A549 treated with RU486 at 1 μM for 4 hours (cell line): ENCODE measurements at places on chromosomes 4 and X. TPM values are rescaled to one million over a fixed set of nuclear protein-coding genes. Genes with fewer than 3 reads are reported as not detected.

GPRASP1 gene
- 0.15 to 0.32 TPM (median 0.30 TPM) in 5 replicates for total RNA-seq

CXCL11 gene
- total RNA-seq: 0.19 to 0.27 TPM (median 0.20 TPM) in 3 of 5 replicates, not detected in the others

SSX2B gene
- not detected in 5 replicates for total RNA-seq

UGT2B7 gene
- 0.21 to 0.32 TPM (median 0.25 TPM) in 4 of 5 replicates, not detected in the other for total RNA-seq

HPSE gene
- 1.1 to 1.8 TPM (median 1.3 TPM) in 5 replicates for total RNA-seq

OTC gene
- not detected in 5 replicates for total RNA-seq

C1QTNF7 gene
- not detected in 5 replicates for total RNA-seq

SSX3 gene
- total RNA-seq: not detected in 5 replicates

NPY2R gene
- total RNA-seq: 0.05 to 0.09 TPM (median 0.05 TPM) in 3 of 5 replicates, not detected in the others

CXCL5 gene
- total RNA-seq: 28.2 to 55.2 TPM (median 49.5 TPM) in 5 replicates

MXRA5 gene
- total RNA-seq: not detected in 5 replicates
